ENCODE measurements at places on chromosomes 2 and 18. TPM values are rescaled to one million over a fixed set of nuclear protein-coding genes. Genes with fewer than 3 reads are reported as not detected.

MALL gene
- total RNA-seq = 24.1 TPM

SCG2 gene
- total RNA-seq = 0.80 TPM

OR6B2 gene
- total RNA-seq = 5.1 TPM

SERPINB5 gene
- not detected for total RNA-seq

AQP12B gene
- total RNA-seq = not detected

Measured in sciatic nerve (tissue), 2 donors.